NCI-H187 treated with DMSO at 0.1 percent for 48 hours (cell line): ENCODE measurements at places on chromosomes 1 and 21.

DNA sequence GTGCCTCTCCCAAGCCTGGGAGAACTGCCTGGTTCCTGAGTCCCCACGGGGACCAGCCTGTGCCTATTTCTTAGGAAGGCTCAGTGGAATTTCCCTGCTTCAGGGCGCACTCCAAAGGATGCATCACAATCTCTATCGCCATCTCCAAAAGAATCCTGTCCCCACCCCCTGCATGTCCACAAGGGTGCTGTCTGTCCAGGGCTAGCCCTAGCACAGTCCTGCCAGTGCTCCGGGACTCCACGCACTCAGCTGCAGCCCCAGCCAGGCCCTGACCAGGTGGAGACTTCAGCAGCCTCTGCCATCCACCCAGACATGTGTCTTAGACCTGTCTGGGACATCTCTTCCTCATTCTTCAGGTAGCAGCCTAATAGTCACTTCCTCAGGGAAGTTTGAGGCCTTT lies 199.7 kb downstream of the GRIK3 start:
- no peak for DNase-seq

- no peak for DNase-seq
Measured at GRCh38 chr1:14790982-14791381, 192.5 kb downstream of the KAZN start.

- no peak for DNase-seq
Measured at GRCh38 chr1:245771511-245772281, 616.9 kb downstream of the KIF26B start.

- no peak for DNase-seq
Measured at GRCh38 chr1:115473986-115474565, 136.0 kb upstream of the NGF start.

DNA sequence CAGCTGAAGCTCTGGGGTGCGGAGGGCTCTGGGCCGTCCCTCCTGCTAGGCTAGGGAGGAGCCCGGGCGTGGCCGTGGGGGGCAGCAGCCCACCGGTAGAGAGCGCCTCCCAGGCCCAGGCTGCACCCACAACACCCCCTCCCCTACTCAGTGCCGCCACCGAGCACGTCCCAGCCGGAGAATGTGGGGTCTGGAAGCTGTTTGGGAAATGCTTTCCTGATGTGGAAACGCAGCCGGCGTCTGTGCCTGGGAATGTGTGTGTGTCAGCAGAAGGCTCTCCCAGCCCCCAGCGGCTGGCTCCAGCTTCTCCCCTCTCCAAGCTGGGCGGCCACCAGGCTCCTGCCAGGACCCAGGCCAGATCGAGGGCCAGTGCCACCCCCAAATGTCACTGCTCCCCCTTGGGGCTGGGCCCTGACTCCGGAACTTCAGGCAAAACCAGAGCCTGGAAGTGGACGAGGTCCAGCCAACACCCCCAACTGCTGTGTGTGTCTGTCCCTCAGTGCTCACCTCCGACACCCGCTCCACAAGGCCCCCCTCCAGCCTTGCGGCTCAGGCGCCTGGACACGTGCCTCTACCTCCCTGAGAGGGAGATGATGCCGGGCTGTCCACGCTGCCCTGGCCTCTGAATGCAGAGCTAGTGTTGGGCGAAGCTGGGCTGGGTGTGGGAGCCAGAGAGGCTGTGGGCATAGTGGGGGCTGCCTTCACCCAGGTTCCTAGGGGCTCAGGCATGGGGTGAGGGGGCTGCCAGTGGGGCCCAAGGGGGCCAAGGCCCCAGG lies 74.7 kb downstream of the MEGF6 start:
- DNase-seq: no peak

GRCh38 chr1:202505356-202505755 lies 156.9 kb downstream of the PPP1R12B start:
- DNase-seq: no peak

- no peak for DNase-seq
Measured at GRCh38 chr1:51282605-51283004, 46.5 kb downstream of the RNF11 start.

GRCh38 chr1:232470711-232471110 lies 159.2 kb downstream of the SIPA1L2 start:
- DNase-seq: no peak

DNA sequence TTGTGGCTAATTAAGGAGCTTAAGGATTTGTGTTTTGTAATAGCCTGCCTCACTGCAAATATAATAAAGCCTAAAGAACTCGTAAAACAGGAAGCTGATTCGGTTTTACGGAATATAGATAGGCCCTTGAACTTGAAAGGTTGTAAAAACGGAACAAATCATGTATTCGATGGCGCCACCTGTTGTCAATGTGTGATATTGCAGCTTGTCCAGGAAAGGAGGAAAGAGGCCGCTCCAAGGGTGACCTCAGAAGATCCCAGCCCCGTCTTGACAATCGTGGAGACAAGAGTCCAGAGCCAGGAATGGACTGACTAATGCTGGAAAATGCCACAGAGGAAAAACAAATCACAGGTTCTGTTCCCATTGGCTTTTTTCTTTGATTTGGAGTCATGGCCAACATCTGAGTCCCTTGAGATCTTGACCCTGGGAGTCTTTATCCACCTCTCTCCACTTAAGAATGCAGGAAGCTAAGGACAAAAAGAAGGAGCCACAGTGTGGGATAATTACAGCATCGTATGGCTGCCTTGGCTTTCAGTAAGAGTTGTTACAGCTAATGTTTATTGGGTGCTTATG lies 7.0 kb upstream of the IGSF21 start:
- no peak for DNase-seq

DNA sequence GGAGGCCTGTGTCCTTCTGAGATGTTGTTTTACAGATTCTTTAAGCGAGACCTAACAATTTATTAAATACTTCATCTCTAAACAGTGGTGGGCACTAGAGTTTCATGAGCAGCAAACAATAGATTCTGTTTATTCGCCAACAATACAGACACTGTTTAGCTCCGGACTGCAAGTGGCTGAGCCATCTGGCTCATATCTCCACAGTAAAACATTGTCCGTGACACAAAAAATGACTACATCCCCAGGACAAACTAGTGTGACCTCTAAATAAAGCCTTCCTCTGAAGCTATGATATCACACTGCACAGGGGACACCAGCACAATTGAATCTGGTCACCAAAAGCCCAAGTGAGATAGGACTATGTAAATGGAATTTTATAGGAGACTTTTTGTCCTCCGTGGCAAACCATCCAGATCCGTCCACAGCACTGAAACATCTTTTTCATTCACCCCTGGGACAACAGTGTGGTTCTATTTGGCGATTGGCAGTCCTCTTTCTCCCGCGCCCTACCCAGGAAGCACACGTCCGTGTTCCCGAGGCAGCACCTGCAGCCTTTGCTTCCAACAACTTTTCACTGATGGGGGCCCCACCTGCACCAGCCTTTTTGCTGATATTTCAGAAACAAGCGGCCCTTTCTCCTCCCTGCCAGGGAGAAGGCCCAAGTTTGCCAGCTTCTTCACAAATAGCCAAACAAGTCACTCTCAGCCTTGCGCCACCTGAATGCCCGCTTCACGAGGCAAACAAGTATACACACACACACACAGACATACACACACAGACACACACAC lies 47.4 kb downstream of the OLIG1 start:
- no peak for DNase-seq

DNA sequence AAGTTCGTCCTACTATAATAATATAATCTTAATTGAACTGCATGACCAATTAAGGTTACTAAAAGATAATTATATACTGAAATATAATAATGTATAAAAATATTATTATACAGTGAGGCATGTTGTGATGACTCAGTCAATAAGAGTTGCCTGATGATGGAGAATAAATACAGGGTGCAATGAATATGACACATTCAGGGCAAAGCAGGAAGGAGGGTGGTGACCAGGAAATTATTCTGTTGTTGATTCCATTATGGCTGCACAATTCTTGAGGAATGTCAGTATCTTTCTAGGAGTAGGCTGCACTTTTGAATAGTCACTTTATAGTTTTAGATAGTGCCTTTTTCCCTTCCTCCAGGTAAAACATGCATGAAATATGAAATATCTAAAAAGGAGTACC lies 46.4 kb upstream of the RGS21 start:
- no peak for DNase-seq

DNA sequence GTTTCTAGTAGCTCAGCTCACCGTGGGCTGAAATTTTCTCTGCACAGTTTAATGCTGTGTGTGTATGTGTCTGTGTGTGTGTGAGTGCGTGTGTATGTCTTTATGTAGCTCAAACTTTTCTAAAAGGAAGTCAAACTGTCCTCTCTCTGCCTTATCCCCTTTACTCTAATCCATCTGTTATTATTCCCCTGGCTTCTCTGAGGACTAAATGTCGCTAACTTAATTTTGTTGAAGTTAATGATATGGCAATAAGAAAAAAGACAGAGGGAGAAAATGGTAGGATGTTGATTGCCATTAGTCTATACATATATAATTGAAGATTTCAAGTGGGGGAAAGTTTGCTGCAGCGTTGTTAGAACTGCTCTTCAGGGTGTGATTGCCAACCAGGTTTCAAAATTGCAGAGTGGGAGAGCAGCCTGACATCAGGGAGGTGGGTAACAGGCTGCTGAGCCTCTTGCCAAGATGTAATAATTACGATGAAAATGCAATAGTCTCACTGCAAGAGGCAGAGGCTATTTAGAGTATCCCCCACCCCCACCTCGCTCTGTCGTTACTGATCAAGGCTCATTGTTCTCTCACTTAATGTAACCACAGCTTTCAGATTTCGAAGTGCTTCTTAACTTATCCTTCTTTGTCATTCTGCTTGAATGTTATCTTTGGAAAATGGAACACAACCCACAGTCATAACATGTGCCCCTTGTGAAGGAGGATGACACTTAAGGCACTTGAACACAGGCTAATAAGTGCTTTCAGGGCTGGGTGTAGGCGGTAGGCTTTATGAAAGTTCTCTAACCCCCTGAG lies 559.0 kb upstream of the PLXNA2 start:
- DNase-seq: peak; percentile 61
